CD4-positive, CD25-positive, alpha-beta regulatory T cell (primary cell): ENCODE measurements at places on chromosomes 13 and 19. TPM values are rescaled to one million over a fixed set of nuclear protein-coding genes. Genes with fewer than 3 reads are reported as not detected.

The PNMA8C gene
- polyA plus RNA-seq, result not detected

The MBD3L3 gene
- polyA plus RNA-seq, result not detected

The GALP gene
- polyA plus RNA-seq, result not detected

- no peak for DNase-seq
- no peak overlapping the region for H3K27ac ChIP-seq
- H3K4me3 ChIP-seq, result peak overlapping the region; percentile 89
- peaks cover 3% of the 10 kb centered on the region for H3K27me3 ChIP-seq
- peaks cover 27% of the 10 kb centered on the region for H3K4me1 ChIP-seq
- peaks cover 19% of the 10 kb centered on the region for H3K36me3 ChIP-seq
Measured at GRCh38 chr19:34732612-34733211, 1.3 kb upstream of the ZNF181 start.

- peak within 1 kb of the TSS; percentile 61 for H3K27ac ChIP-seq
- no peaks in the 10 kb centered on the region for H3K27me3 ChIP-seq
- peak; percentile 93 for DNase-seq
- H3K4me3 ChIP-seq, result peak within 1 kb of the TSS; percentile 81
- H3K36me3 ChIP-seq, result no peaks in the 10 kb centered on the region
Measured at GRCh38 chr19:18097217-18097992, at the start of gene MAST3. MAST3 (plus strand) TSS chr19:18097778; CDS start chr19:18097793, 15 bp downstream.

- H3K4me1 ChIP-seq, result no peaks in the 10 kb centered on the region
- H3K36me3 ChIP-seq, result no peaks in the 10 kb centered on the region
- H3K27ac ChIP-seq, result no peak overlapping the region
Measured at GRCh38 chr13:97880311-97880675, 73.2 kb upstream of the IPO5 start.

- no peaks in the 10 kb centered on the region for H3K36me3 ChIP-seq
- H3K4me3 ChIP-seq, result no peak overlapping the region
- no peak for DNase-seq
- no peak overlapping the region for H3K27ac ChIP-seq
- peaks cover 37% of the 10 kb centered on the region for H3K4me1 ChIP-seq
Measured at GRCh38 chr19:14111486-14111885, 6.1 kb downstream of the PRKACA start.
